ENCODE measurements at places on chromosomes 1 and 21.

DNA sequence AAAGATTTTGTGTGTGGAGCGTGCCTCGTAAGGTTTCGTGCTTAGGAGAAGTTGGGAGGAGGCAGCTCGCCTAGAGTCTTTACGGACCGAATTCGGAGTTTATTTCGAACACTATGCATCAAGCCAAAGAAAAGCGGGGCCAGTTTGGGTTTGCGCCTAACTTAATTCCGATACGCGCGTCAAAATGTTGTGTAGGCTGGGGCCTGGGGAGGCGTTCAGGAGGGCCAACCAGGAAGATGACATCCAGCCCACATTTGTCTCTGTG lies 6.4 kb downstream of the FOXD2 start:
- DNase-seq, result no peak

DNA sequence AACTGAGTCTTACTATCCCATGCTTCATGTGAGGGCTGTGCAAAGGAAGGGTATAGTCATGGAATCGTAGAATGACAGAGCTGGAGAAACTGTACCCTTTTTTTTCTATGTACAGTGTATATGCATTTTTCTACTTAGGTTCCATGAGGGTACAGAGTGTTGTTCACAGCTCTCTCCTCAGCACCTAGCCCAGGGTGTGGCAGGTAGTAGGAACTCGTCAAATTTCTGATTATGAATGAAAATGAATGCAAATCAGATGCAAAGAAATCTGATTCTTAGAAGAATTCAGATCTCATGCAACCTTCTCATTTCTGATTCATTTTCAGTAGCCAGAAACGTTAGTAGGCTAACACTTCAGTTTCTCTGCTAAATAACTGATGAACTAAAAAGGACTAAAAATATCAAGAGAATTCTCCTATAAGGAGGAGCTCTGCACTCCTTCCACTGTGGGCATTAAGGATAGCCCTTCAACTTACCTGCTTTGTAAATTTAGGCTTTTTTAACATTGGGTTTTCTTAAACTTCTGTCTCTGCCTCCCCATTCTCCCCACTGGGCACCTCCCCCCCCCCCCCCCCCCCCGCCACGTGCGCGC lies 18.0 kb upstream of the HHAT start:
- no peak for DNase-seq

GRCh38 chr1:62370594-62370993 lies 51.4 kb upstream of the KANK4 start:
- no peak for DNase-seq

DNA sequence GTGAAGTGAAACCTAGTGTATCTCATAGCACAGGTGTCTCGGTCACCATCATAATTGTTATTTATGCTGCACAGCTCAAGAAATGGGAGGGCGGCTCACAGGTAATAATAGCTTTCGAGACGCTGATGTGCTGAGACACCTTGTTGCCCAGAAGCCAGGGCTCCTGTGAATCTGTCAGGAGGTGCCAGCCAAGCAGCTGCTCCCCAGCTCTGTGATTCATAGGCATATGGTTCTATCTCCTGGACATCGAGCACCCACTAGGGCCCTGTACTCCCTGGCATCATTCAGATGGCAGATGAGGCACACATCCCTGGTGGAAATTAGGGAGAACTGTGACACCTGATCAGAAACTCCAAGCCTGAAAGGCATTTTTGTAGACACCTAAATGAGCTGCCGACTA lies 53.5 kb downstream of the SYT6 start:
- DNase-seq, result no peak

DNA sequence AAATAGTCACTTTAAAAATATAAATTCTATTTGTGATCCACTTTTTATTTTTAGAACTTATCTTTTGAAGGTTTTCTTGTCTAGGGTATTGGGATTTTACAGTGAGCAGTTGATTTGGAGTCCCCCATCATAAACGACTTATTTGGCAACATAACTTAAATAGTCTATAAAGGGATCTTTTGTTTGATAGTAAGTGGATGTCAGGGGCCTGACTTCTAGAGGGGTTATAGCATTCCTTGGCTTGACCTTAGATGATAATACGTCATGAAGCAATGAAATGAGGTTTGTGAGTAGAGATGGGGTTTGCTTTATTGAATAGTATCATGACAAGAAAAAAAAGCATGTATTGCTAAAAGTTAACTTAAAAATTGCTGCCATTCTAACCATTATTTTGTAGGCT lies 17.8 kb downstream of the VPS45 start:
- no peak for DNase-seq

DNA sequence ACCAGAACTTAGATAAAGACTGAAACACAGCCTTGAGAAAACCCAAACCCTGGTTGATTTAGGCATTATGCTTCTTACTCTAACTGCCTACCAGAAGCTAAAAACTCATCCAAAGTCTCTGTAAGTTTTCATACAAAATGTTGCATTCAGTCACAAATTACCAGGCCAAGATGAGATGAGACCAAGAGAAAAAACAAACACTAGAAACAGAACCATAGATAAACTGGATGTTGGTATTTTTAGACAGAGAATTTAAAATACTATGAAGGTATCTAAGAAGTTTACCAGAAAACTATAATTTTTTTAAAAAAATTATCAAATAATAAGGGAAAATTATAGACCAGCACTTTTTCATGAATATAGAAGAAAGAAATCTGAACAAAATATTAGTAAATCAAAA lies 180.5 kb downstream of the VPS13D start:
- DNase-seq, result no peak

DNA sequence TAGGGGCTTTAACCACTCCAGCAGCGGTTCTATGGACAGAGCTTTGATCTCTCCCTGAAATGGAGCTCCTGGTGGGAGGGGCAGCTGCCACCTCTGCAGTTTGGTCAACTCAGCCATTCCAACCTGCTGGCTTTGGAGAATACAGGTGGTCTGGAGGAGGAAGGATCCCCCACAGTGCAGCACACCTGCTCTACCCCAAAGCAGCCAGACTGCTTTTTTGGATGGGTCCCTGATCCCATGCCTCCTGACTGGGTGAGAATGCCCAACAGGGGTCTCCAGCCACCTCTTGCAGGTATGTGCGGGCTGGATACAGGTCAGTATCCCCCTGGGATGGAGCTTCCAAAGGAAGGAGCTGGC lies 53.9 kb downstream of the TPTE start:
- no peak for DNase-seq

GRCh38 chr1:163241746-163242145 lies 39.0 kb upstream of the RGS5 start:
- no peak for DNase-seq

DNA sequence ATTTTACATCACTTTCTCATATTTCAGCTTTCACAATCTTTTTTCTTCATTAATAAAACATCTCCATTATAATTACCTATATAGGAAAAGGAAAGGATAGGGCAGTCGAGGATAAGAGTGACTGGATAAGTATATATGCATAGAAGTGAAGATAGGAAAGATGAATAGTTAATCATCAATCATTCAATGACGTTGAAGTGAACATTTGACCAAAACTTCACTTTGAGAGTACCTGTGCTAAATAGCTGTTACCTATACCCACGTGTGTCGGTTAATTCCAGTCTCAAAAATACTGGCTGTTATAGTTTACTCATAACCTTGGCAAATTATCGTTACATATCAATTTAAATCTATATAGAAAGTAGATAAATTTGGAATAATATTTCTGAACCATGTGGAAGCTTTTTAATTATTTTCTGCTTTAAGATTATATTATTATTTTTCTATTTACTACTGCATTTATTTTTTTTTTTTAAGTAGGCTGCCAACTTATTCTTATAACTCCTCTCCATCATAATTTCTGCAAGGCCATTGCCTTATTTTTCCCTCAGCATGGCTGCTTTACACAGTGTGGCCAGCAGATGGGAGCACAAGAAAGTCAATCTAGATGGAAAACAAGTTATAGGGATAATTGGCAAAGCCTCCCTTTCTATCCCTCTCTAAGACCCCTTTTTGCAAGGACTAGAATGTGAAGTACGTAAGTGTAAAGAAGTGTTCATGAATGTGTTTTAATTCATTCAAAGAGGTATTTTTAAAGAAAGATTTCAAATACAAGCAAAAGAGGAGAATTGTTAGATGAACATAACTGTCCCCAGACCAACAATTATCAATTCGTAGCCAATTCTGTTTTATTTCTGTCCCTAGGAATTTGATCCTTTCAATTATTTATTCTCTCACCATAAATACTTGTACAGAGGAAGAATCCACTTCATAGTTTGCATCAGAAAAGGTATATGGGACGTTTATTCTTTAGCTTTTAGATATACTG lies 290.4 kb downstream of the KCNT2 start:
- no peak for DNase-seq

GRCh38 chr1:2288311-2288710 lies 60.2 kb downstream of the SKI start:
- no peak for DNase-seq

- no peak for DNase-seq
These were observed 748 bp upstream of the ATP6V0B start for GRCh38 chr1:43973981-43974442.

- no peak for DNase-seq
These were observed 535.8 kb upstream of the ADGRL2 start for GRCh38 chr1:81264976-81265375.

GRCh38 chr1:44553127-44553758 lies 121.0 kb downstream of the TMEM53 start:
- DNase-seq, result no peak

DNA sequence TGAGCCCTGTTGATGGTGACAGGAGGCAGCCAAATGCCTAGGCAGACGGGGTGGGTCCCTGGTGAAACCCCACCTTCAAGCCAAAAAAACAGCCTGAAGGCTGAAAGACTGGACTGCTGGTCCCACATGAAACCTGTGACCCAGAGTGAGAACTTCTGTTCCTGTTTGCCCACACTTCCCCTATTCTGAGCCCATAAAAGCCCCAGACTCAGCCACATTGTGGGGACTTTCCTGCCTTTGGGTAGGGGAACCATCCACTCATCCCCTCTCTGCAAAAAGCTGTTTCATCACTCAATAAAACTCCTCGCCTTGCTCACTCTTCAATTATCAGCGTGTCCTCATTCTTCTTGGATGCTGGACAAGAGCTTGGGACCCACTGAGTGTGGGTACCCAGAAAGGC lies 25.2 kb downstream of the HTR6 start:
- no peak for DNase-seq

GRCh38 chr1:166627558-166627957 lies 211.7 kb upstream of the POGK start:
- no peak for DNase-seq

DNA sequence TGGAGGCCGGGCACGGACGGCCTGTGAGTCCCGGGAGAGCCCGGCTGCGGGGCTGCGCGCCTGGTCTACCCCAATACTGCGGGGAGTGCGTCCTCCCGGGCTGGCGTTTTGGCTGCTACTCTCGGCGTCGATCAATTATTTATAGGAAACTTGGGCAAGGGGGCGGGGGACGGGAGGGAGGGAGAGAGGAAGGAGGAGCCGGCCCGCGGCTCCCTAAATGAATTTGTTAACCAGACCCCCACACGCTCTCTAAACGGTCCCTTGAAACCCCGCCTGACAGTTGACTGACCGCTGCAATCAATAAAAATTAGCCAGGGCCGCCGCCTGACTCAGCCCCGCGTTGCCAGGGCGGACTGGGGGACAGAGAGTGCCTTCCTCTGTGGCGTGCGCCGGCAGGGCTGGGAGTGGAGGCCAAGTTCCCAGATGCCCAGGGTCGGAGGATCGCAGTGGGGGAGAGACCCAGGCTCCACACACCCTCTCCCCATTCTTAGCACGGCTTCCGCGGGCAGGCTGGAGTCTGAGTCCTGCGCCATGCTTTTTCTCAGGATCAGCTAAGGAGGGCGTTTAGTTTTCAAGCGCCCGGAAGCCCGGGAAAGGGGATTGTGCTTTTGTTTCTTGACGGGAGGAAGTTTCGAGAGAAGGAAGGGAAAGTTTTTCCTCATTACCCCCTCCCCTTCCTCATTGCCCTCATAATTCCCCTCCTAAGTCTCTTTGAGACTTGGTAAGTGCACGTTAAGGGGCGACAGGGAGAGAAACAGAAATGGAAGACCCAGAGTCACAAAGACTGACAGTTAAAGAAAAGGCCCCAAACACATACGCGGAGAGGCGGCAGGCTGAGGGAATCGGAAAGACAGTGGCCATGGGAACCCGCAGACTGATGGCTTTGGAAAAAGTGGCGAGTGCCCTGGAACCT lies 6.2 kb downstream of the PAX7 start:
- DNase-seq, result no peak

GRCh38 chr1:197218857-197219256 lies 49.2 kb upstream of the CRB1 start:
- DNase-seq, result no peak

DNA sequence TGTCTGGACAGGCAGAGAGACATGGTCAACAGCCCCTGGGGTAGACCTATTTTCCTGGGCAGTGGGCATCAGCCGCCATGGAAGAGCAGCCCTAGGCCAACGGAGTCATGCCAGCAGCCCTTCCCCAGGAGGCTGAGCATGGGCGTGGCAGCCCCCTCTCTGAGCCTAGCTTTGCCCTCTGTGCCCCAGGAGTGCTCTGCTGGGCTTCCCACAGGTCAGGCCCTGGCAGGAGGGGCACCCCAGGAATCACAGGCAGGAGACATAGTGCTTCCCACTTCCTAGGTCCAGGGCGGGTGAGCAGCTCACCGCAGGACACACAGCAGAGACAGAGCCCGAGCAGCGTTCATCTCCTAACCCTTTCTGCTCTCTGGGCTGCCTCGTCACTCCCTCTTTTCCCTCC lies 132.8 kb downstream of the GLIS1 start:
- DNase-seq, result no peak

All from germinal center (tissue), 1 donor.